ENCODE measurements at places on chromosomes 16 and 17.

DNA sequence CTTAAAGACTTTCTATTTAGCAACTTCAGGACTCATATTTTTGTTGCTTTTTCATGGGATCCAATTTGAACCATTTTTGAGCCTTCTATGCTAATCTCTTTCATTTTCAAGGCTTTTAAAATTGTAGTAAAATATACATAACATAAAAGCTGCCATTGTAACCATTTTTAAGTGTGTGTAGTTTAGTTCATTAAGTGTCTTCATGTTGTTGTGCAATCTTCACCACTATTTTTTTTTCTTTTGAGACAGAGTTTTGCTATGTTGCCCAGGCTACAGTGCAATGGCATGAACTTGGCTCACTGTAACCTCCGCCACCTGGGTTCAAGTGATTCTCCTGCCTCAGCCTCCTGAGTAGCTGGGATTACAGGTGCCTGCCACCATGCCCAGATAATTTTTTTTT, 451.6 kb downstream of the TMEM114 start:
- DNase-seq = no peak

GRCh38 chr17:41772218-41772585, 14.3 kb downstream of the JUP start:
- no peak for DNase-seq

DNA sequence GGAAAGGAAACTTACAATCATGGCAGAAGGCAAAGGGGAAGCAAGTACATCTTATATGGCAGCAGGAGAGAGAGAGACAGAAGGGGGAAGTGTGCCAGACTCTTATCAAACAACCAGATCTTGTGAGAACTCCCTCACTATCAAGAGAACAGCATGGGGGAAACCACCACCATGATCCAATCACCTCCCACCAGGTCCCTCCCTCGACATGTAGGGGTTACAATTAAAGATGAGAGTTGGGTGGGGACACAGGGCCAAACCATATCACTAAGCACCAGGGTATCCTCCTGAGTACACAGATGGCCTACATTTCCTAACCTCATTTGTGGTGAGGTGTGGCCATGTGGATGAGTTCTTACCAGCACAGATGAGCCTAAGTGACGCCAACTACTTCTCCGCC, 348.6 kb upstream of the ZFHX3 start:
- DNase-seq = no peak

DNA sequence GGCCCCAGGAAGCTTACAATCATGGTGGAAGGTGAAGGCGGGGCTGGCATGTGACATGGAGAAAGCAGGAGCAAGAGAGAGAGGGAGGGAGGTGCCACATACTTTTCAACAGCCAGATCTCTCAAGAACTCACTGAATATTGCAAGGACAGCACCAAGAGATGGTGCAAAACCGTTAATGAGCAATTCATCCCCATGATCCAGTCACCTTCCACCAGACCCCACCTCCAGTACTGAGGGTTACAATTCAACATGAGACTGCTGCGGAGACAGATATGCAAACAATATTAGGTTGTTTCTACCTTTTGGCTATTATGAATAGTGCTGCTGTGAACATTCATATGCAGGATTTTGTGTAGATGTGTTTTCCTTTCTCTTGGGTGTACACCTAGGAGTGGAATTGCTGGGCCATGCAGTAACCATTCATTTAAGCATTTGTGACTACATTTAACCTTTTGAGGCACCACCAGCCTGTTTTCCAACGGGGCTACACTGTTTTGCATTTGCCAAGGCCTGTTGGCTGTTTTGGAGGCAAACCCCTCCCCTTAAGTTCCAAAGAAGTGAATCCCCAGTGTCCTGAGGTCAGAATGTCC, 28.8 kb downstream of the PLCG2 start:
- no peak for DNase-seq

- no peak for DNase-seq
Observed at GRCh38 chr17:40818343-40818732, 4.1 kb downstream of the KRT10 start.

DNA sequence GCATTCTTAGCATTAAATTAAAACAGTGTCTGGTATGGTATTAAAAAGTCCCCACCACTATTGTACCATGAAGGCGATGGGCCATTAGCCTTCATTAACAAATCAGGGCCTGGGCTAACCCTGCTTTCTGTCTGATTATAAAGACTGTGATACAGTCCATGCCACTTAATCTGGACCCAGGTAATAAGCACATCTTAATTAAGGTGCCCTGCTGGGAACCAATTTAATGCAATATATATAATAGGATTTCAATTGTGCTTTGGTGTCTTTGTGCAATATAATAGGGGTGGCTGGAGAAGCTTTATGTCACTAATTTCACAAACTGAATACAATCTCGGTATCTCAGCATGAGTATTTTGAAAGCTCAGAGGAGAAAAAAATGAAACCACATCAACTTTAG, 64.4 kb upstream of the CDH8 start:
- no peak for DNase-seq
